ENCODE measurements at places on chromosomes 4 and X.

- no peak for DNase-seq
Observed at GRCh38 chr4:143076723-143077122, 108.0 kb upstream of the USP38 start.

DNA sequence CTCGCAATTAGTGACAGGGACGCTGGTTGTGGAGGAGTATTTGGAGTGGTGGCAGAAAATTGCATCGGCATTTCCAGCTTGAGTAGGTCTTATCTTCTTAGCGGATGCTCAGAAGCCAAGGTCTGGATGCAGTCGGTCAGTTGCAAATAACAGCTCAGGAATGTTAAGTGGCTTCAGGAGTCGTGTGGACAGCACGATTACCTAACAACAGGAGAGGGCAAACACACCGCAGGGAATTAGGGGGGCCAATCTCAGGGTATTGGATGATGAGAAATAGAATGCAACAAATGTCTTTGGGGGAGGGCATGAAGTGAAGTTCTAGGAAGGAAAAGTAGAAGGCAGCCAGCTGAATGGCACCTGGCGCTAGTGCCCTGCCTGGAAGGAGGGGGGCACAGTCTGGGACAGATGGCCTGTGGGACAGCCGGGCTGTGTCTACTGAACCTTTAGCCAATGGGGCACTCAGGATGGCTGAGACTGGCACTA lies 11.8 kb downstream of the RASL11B start:
- DNase-seq: no peak

DNA sequence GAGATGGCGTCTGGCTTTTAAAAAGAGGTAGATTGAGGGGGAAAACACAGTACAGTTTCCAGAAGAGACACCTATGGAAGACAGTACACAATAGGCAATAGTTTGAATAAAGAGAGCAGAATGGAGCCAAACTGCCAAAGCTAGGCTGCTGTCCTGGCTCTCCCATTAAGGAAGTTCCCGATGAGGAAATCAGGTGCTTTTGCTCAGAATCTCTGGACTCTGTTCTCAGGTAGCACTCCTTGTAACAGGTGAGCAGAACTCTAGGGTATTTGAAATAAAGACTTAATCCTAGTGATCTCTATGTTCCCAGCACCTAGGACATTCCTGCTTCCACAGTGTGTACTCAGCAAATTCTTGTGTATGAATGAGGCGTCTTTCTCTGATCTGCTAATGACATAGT lies 1.6 kb downstream of the EGF start:
- DNase-seq: no peak

DNA sequence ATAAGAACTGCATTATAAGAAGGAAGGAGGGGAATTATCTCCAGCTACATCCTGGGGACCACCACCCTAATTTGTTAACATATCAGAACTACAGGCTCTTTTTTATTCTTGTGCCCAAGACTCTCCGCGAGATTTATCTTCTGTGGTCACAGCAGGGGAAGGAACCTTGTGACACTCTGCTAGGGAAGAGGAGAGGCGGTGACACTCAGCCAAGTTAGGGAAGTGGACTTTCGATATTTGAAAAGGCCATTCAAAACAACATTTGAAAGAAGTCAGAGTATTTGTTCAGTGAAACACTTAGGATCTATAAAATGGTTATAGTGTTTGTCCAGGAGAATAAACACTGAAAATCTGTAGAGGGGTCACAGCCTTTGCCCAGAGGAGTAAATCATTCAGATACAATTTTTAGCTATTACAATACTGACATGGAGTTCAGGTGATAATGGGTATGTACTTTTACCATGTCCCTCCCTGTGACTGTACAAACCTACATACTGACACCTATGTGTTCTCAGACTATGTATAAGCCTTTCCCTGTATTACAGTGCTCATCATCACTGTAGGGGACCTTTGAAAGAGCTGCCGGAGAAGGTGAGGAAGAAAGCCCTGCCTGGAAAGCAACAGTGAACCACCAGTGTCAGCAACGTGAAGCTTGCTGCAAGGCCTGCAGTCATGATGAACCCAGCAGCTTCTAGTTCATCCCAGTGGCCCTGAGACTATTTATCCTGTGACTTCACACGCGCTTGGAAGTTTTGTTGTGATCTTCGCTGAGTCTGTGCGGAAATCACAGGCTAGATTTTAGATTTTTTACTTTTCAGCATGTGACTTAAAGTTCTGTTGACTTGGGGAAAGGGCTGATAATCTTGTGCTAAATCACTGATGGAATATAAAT lies 8.5 kb upstream of the PTTG2 start:
- no peak for DNase-seq

GRCh38 chr4:94306713-94307112 lies 35.9 kb downstream of the HPGDS start:
- no peak for DNase-seq

- peak; percentile 13 for DNase-seq
Observed at GRCh38 chr4:112968451-112969159, 80.8 kb upstream of the ANK2 start.

GRCh38 chrX:37332055-37332454 lies 17.1 kb upstream of the PRRG1 start:
- no peak for DNase-seq

DNA sequence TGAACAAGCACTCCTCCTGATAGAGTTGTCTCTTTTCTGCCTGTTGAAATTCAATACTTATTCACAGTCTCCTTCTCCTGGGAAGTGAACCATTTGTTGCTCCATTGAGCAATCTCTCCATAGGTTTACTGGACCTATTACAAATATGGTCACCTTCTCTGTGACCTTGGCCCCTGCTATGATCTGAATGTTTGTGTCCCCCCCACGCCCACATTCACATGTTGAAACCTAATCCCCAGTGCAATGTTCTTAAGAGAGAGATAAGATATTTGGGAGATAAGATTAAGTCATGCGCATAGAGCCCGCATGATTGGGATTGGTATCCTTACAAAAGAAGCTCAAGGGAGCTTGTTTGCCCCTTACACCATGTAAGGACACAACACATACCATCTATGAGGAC lies 54.1 kb upstream of the GABRE start:
- DNase-seq: no peak

DNA sequence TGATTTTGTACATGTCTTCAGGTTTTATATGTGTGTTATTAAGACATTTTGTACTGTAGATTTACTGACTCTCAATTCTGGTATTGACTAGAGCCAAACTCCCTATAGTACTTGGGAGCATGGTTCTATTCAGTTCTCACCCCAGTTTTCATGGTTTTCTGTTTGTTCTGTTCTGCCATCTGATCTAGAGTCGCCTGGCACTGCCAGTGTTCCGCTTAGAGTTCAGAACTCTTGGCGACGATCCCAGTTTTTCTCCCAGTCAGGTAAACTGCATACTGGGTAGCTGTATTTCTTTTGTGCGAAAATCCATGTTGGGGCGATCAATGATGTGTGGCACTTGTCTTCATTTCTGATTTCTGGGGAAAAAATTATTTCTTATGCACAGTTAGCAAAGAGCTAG lies 78.0 kb downstream of the PHOX2B start:
- no peak for DNase-seq

DNA sequence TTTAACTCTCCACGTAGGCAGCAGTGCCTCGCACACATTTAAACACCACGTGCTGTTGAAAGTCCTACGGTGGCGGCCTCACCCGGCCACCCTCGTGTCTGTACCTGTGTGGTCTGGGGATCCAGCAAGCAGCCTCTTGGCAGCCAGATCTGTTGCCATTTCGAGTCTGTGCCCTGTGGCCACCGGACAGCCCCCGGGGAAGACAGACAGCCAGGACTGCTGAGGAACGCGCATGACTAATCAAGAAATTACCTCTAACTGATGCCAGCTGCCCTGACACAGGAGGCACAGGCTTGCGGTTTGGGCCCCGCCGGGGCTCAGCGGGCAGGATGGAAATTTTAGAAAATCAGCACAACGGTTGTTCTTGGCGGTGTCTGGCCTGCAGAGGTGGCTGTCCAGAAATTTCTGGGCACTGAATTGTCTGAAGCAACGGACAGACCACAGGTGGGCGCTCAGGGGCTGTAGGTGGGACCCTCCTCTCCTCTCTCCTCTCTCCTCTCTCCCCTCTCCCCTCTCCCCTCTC lies 15.6 kb upstream of the ASMTL start:
- peak; percentile 70 for DNase-seq

GRCh38 chr4:10207116-10207515 lies 90.5 kb upstream of the WDR1 start:
- DNase-seq: no peak

- no peak for DNase-seq
Observed at GRCh38 chr4:41572516-41572915, 34.6 kb downstream of the LIMCH1 start.

GRCh38 chr4:3436048-3436797 lies 5.5 kb upstream of the HGFAC start:
- no peak for DNase-seq

- DNase-seq: peak; percentile 62
Observed at GRCh38 chrX:14362721-14363120, 166.6 kb upstream of the GLRA2 start.

- DNase-seq: no peak
Observed at GRCh38 chr4:150886597-150886996, 128.5 kb downstream of the LRBA start.

DNA sequence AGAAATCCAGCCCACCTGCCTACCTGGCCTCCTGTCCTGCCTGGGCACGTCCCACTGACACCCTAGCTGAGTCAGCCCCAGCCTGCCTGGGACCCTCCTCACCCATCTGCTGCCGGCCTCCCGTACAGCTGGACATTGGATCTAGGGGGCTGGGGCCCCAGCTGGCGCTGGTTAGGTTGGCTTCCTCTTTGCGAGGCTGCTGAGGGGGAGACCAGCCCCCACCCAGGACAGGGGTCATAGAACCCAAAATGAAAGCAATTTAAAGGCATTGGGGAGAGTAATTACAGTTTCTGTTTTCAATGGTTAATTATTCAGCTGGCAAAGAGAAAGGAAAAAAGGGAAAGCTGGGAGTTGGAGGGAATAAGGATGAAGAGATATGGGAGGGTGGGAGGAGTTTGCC lies 15.8 kb downstream of the EFNB1 start:
- no peak for DNase-seq

GRCh38 chrX:106611679-106612392 lies at the start of gene RADX:
TSS of gene RADX (plus strand) at chrX:106611978. CDS start at chrX:106612081, 103 bp downstream.
- peak; percentile 66 for DNase-seq

GRCh38 chr4:128286474-128287058 lies 1.0 kb downstream of the PGRMC2 start:
- DNase-seq: peak; percentile 40

- no peak for DNase-seq
Observed at GRCh38 chr4:146443525-146443924, 78.2 kb downstream of the SLC10A7 start.

GRCh38 chr4:121073672-121074381 lies 1.5 kb upstream of the NDNF start:
- no peak for DNase-seq

- peak; percentile 35 for DNase-seq
Observed at GRCh38 chr4:186757696-186758355, 34.2 kb upstream of the FAT1 start.

- no peak for DNase-seq
Observed at GRCh38 chr4:62023633-62024032, 823.5 kb downstream of the ADGRL3 start.

DNA sequence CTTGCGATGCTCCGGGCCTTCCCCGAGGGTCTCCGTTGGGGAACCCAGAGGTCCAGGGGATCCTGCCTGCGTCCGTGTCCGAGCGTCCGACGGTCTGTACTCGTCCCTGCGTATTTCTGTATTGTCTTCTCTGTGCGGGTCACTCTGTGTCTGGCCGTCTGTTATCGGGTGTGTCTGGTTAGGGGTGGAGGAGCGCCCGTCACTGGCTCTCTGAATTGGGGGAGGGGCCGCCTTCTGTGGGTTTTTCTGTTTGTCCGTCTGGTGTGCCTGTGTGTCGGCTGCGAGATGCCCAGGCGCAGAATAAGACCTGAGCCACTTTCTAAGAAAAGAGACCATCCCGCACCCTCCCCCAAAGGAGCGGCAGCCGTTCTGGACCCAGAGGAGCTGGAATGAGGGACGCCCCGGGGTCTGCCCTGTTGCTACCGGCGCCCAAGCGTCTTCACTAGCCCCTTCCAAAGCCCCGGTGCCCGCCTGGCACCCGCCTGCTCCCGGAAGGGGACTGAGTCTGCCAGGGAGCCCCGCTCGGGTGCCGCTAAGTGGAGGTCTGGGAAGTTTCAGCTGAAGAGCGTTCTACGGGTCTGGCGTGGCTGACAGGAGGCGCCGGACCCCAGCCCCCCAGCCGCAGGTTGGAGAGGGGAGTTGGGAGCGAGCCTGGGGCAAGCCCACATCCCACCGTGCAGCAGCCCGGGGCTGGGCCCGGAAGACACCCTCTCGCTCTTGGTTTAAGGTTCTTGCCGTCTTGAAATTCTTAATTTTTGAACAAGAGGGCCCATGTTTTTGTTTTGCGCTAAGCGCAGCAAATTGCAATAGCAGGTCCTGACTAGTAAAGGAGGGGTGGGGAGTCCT lies 1.0 kb upstream of the OTOP1 start:
- no peak for DNase-seq

- DNase-seq: no peak
Observed at GRCh38 chr4:114249561-114249960, 270.1 kb upstream of the ARSJ start.

GRCh38 chr4:1092026-1092982 lies 21.1 kb downstream of the RNF212 start:
- no peak for DNase-seq

DNA sequence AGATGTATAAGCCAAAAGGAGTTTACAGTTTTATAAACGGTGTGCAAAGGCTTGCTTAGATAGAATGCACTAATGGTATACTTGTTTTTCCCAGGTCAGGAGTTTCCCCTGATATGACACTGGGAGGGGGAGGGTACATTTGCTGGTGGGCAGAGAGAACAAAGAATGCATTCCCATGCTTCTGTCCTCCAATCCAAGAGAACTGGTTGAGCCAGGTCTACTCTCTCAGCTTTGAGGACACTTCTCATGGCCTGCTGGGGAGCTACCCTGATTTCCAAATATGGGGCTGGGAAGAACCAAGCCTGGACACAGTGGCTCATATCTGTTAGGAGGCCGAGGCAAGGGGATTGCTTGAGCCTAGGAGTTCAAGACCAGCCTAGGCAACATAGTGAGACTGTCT lies 3.3 kb upstream of the GPC4 start:
- no peak for DNase-seq

GRCh38 chr4:124219389-124219788 lies 493.1 kb downstream of the ANKRD50 start:
- no peak for DNase-seq

DNA sequence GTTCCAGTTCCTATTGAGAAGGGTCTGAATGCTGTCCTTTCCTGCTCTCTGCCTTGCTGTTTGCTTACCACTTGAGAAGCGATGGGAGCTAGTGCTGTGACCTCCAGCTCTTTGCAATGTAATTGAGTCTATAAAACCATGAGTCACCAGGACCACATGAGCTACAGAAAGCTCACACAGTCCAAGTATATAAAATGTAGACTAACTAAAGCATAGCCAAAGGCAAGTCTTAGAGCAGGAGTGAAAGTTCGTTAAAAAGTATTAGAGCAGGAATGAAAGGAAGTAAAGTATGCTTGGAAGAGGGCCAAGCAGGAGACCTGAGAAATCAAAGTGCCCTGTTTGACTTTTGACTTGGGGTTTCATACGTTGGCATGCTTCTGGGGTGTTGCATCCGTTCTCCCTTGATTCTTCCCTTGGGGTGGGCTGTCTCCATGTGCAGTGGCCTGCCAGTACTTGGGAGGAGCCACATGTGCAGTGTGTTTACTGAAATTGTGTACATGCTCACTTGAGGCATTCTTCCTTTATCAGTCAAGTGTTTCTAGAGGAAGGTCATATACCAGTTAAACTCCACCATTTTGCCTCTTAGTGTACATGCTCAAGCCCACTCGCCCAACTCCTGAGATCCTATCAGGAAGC lies 71.3 kb upstream of the KIT start:
- peak; percentile 50 for DNase-seq
